Stimulated activated CD8-positive, alpha-beta memory T cell treated with anti-CD3 and anti-CD28 coated beads, Interleukin-2, amount 100 ng/mL, for 48 hours (primary cell): ENCODE measurements at places on chromosomes 16 and 17.

- peak; percentile 4 for DNase-seq
These were observed 59.4 kb downstream of the NUP93 start for GRCh38 chr16:56789360-56789759.

GRCh38 chr17:77889135-77889505, 69.4 kb upstream of the TNRC6C start:
- DNase-seq = no peak

- DNase-seq = no peak
These were observed 44.7 kb downstream of the METRNL start for GRCh38 chr17:83123896-83124801.

DNA sequence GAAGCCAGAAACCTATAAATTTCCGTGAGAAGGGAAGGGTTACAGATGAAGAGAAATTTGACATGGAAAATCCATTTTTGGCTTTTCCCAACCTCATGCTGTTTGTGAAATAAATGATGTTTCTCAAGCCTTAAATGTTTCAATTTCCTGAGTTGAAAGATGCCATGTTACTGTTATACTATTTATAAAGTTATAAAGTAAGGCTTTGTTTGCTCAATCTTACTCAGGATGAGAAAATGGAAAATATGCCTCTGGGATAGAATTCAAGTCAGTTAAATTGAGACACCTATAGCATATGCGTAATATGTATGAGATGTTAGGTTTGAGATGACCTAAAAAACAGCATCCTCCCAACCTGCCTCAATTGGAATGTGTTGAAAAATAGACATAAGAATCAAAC, 19.9 kb upstream of the FAM20A start:
- DNase-seq = no peak

- DNase-seq = no peak
These were observed 44.1 kb downstream of the MARCHF10 start for GRCh38 chr17:62763891-62764600.

DNA sequence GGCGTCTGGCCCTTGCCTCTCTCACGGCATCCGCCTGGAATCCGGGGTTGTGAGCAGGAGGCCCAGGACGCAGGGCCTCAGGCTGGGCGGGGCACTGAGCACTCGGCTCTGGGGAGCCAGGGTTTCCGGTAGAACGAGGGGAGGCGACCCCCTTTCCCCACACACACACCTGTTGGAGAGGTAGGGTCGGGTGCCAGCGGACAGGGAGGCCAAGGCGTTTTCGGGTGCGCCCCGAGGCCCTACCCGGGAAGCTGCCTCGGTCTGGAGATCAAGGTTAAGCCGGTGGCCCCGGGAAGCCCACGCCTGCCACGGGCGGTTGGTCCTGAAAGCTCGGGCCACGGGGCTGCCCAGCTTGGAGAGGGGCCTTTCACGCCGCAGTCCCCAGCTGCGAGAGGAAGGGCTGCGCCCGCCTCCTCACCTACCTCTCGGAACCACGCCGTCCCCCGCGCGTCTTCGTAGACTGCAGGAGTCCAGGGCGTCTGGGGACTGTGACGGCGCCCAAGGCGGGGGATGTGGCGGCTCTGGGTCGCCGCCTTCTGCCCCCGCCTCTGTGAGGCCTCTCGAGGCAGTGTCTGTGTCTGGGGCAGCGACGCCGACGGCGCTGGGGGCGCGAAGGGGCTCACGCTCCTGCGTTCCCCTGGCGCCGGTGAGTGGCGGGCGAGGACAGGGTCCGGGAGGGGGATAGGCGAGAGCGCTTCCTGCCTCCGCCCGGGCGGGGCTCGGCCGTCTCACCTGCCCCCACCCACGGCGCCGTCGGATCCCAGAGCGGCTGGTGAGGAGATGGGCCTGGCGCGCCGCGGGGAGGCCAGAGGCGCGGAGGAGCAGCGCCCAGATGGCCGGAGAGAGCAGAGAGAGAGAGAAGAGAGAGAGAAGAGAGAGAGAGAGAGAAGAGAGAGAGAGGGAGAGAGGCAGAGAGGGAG, 20.3 kb upstream of the HOXB9 start:
- no peak for DNase-seq

GRCh38 chr16:12511708-12512107, 292.0 kb downstream of the CPPED1 start:
- no peak for DNase-seq

- no peak for DNase-seq
These were observed 65.8 kb upstream of the PLCG2 start for GRCh38 chr16:81713295-81713772.

- no peak for DNase-seq
These were observed 2.5 kb upstream of the FBXL19 start for GRCh38 chr16:30920891-30921290.

DNA sequence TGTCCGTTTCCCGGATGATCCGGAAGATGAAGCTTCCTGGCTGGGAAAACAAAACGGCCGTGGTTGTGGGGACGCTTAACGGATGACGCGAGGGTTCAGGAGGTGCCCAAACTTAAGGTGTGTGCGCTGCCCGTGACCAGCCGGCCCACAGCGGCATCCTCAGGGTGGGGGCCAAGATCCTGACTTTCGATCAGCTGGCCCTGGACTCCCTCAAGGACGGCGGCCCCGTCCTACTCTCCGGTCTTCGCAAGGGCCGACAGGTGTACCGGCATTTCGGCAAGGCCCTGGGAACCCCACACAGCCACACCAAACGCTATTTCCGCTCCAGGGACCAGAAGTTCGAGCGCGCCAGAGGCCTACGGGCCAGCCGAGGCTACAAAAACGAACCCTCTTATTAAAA, 1.1 kb upstream of the C16orf90 start:
- DNase-seq = no peak

GRCh38 chr16:2779978-2780898, 3.2 kb upstream of the ELOB start:
- no peak for DNase-seq
